ENCODE measurements at places on chromosomes 3 and 15.
A peak's percentile ranks its signal among the peaks of the same experiment; 100 is the strongest.

DNA sequence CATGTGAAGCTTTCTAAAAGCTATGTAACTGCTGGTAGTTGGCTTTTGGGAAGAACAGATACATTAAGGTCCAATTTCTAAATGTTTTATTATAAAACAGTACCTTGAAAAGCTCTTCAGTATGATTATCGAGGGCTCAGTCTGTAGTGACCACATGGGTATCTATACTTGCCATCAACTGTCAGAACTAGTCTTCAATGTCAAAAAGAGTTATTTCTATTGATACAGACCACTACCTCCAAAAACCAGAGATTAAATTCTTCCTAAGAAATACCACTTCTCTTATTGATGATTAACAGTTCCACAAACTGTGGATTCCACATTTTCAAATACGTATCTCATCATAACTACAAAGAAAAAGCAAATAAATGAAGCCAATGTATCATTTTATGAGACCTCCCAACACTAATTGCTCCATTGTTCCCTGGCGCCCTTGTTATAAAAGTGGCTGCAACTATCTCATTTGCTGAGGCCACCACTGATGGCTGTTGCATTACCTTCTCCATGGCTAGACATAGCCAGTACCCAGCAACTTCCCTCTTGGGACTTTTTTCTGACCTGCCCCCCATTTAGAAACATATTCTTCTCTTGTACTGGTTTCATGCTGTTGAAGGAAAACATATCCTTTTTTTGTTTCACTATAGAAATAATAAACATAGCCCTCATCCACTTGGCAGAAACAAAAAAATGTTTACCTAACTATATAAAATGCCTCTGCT lies 33.9 kb upstream of the MBNL1 start:
- DNase-seq, result no peak

GRCh38 chr3:167520266-167521005 lies 46.6 kb upstream of the SERPINI2 start:
- DNase-seq, result no peak

DNA sequence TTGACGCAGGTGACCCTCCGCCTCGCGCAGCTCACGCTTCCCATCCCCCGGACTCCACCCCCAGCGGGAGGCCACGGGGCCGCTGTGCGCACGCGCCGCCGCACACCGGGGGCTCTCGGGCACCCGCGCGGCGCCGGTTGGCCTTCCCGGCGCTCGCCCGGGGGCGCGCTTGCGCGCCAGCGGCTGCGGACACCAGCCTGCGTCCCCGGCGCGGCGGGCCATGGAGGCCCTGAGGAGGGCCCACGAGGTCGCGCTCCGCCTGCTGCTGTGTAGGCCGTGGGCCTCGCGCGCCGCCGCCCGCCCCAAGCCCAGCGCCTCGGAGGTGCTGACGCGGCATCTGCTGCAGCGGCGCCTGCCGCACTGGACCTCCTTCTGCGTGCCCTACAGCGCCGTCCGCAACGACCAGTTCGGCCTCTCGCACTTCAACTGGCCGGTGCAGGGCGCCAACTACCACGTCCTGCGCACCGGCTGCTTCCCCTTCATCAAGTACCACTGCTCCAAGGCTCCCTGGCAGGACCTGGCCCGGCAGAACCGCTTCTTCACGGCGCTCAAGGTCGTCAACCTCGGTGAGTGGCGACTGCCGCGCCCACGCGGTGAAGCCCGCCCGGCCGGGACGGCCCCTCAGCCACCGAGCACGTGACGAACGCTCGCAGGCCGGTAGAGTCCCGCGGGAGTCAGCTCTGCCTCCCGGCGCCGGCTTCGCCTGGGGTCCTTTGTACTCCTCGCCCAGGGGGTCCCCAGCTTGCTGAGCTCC lies at the start of gene C15orf61:
C15orf61 (plus strand) TSS at position 103 of the 754 bp plus-strand sequence; CDS start at position 221, 118 bp downstream.
- peak; percentile 73 for DNase-seq

DNA sequence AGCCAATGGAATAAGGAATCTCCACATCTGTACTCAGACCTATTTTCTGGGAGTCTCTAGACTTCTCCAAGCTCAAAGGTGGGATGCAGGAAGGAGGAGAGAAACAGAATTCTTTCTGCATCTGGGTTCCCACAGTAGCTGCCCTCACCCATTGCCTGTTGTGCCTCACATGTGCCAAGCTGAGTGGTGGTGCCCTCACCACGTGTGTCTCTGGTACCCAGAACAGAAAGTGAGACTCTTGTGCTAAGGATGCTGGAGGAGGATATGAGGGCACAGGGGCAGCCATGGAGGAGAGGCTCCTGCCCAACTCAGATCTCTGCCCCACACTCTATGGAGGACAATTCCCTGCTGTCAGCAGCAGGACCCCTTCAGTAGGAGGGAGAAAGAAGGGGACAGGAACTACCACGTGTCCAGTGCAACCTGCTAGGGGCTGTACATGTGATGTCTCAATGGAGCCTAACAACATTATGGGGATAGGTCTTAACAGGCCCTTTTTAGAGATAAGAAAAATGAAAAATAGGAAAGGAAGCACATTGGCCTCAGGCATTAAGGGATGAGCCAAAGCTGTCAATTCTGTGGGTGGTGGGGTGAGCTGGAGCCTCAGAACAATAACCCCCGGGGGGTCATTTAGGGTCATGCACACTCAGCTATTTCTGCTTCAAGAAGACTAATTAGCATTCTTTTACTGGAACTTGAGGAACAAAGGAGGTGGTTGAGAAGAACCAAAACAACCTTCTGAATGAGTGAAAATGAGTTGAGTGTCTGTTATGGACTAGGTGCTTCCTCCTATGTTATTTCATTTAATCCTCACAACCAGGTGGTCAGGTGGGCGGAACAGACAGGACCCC lies 16.3 kb upstream of the NOX5 start:
- no peak for DNase-seq

- no peak for DNase-seq
Observed at GRCh38 chr3:57820479-57820878, 64.4 kb downstream of the SLMAP start.

- no peak for DNase-seq
Observed at GRCh38 chr3:84759361-84759760, 199.4 kb upstream of the CADM2 start.

GRCh38 chr3:162769564-162769963 lies 1273.0 kb downstream of the OTOL1 start:
- DNase-seq, result no peak

DNA sequence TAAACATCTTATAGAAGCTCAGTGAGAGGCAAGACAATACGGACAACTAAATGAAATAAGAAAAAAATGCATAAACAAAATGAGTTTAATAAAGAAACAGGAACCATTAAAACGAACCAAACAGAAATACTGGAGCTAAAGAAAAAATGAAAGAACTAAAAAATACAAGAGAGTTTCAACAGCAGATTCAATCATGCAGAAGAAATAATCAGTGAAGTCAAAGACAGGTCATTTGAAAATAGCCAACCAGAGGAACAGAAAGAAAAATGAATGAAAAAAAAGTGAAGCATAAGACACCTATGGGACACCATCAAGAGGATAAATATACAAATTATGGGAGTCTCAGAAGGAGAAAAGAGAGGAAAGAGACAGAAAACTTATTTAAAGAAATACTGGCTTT lies 42.5 kb upstream of the PRR20G start:
- DNase-seq, result no peak

All from GOT3 (cell line).